Caki2 (cell line): ENCODE measurements at places on chromosomes 2 and 18. TPM values are rescaled to one million over a fixed set of nuclear protein-coding genes. Genes with fewer than 3 reads are reported as not detected.
A peak's percentile ranks its signal among the peaks of the same experiment; 100 is the strongest.

DNA sequence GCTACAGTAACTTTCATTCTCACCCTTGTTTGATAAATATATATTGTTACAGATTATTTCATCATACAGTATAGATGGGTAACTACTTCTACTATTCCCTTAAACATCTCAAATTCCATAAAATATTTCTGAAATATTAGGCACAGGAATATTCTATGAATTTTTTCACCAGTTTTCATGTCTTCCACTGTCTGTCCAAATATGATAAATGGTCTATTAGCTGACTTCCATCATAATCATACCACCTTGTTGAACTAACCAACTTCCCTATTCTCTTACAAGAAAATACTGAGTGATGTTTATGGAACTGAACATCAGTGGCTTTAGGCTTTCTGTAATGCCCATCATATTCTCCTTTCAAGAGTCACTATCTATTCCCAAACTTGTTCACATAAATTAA, 82.4 kb downstream of the TRAPPC8 start:
- DNase-seq, result no peak

GRCh38 chr18:10418836-10419235, 35.6 kb upstream of the APCDD1 start:
- no peak for DNase-seq

GRCh38 chr2:144132357-144132756, 387.6 kb downstream of the ZEB2 start:
- DNase-seq, result no peak

GRCh38 chr2:109702250-109702985, 88.3 kb downstream of the SOWAHC start:
- peak; percentile 16 for DNase-seq

DNA sequence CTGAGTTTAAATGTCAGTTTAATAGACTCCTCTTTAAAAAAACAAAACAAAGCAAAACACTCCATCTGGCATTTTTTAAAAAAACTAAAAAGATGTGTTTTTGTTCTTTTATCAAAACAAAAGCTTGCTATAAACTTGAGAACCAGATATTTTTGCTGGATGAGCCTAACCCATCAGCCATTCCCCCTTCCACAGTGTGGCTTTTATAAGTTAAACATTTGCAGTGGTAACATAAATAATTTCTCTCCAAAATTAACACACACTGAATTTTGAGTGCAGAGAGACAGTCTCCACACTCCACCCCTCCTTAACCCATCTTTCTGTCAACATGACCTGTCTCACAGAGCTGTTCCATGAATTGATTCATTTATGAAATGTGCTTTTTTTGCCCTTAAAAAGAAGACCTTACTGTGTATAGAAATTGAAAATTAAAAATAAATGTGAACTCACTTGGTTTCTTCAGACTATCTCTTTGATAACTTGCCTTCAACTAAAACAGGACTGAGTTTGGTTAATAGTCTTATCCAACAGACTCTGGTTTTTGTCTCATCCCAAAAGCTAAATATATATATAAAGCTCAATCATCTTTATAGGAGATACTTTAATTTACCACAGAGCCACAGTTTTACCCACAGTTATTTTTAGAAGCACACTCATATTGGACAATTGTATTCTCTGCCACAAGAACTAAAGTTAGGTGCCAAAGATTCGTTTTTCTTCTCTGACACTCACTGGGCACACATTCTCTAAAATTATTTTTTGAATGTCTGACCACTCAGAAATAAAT, 64.8 kb upstream of the STK39 start:
- no peak for DNase-seq

- DNase-seq, result no peak
Measured at GRCh38 chr2:16487686-16488085, 177.9 kb downstream of the CYRIA start.

- peak; percentile 2 for DNase-seq
Measured at GRCh38 chr2:204019572-204020501, 83.3 kb downstream of the ICOS start.

DNA sequence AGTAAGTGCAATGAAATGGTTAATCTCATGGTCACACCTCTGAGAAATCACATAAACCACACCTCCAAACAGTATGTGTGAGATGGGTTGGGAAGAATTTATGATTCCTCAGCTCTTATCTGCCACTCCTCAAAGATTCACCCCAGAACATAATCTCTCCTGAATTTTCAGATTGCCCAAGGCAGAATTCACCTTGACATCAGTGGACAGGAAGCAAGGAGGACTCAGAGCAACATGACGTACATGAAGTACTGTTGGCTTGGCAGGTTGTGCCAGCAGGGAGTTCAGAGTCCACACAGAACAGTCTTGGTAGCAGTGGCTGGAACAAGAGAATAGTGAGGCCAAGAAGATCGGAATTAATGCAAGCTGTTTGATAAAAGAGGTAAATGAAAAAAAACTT, 31.7 kb upstream of the CYBRD1 start:
- DNase-seq, result no peak

GRCh38 chr2:239050252-239050649, 202.4 kb downstream of the TWIST2 start:
- DNase-seq, result no peak

GRCh38 chr2:11267931-11268330, 76.5 kb downstream of the ROCK2 start:
- no peak for DNase-seq

DNA sequence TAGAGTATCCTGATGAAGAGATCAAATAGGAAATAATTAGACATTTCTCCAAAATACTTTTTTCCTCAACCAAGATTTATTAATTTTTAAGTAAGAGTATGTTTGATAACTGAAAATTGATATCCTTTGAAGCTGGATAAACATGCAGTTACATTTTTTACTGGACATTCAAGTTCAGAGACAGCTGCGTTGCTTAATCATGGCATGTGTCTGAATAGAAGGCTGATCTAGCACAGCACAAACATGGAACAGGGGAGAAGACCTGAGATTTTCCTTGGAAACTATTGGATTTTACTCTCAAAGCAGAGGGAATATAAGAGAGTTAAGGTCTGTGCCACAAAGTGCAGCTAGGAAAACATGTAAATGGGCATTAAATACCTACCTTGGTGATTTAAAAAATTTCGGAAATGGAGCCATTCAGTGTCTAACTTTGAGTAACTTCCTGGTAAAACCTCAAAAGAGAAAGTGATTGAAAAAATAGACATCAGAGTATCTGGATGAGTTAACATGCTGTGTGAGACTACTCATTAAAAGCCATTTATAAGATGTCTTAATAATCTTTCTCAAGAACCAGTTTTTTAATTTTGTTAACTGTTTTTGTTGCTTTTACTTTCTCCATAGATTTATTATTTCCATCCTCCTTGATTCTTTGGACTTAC, 31.8 kb downstream of the CRIM1 start:
- DNase-seq, result no peak

DNA sequence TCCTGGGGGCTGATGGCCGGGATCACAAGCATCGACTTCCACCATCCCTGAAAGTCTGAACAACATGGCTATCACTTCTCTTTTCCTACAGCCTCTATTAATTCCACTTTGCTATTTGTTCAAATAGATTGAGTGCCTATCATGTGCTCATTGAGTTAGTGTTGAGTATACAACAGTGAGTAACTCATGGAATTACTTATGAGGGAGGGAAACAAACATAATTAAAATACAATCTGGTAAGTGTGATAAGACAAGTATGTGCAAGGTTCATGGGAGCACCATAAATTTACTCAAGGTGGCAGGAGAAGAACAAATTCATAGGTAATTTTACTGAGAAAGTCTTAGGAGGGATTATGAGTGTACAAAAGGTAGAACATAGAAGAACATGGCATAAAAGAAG, 86.4 kb downstream of the MEP1B start:
- no peak for DNase-seq

DNA sequence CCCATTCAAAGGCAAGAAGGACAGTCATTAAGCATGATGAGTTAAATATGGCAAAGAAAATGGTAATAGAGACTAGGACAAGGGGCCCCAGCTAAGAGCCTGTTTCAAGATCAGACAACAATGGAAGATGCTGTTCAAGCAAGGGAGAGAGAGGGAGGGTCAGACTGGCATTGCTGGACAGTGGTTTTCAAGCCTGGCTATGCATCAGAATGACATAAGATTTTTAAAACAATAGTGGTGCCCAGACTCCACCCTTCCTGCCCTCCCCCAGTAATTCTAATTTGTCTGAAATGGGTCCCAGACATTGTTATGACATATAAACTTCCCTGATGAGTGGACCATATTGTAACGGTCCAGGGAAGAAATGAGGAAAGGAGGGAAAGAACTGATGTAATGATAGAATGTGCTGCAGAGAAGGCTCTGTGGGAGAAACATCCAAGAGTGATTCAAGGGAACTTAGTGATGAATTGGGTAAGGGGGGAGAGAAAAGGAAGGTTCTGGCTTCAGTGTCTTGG, 112.9 kb upstream of the TRIB2 start:
- no peak for DNase-seq

- DNase-seq, result no peak
Measured at GRCh38 chr2:234001380-234002160, 48.9 kb upstream of the SPP2 start.

DNA sequence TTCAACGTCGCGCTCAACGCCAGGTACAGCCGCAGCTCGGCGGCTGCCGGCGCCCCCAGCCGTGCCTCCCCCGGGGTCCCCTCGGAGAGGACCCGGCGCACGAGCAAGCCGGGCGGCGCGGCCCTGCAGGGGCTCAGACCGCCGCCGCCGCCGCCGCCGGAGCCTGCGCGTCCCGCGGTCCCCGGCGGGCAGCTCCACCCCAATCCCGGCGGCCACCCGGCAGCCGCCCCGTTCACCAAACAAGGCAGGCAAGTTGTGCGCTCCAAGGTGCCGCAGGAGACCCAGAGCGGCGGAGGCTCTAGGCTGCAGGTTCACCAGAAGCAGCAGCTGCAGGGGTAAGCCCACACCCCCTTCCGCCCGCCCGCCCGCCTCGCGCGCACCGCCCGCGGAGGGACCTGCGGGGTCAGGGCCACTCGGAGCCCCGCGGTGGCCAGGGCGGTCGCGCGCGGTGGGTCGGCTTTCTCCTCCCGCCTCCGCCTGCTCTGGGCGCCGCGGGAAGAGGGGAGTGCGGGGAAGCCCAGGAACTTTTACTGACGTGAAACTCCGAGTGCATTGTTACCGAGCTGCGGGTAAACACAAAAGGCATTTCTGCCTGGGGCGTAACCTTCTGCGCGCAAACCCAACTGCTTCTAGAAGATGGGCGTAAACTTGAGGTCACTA, 861 bp downstream of the LTBP1 start:
- DNase-seq, result peak; percentile 24

DNA sequence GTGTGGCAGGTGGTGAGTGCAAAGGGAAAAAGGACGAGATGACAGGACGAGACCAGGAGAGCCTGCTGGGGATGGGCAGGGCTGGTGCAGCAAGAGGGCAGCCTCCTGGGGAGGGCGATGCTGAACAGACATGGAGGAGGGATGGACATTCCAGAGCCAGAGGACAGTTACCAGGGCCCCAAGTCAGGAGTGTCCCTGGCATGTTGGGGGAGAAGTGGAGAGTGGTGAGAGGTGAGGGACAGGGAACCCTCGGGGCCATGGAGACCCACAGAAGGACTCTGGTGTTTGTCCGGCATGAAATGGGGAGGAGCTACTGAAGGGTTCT, 19.0 kb downstream of the MTERF4 start:
- DNase-seq, result no peak

GRCh38 chr18:1578505-1578904, 673.8 kb downstream of the ADCYAP1 start:
- no peak for DNase-seq

GRCh38 chr2:231033147-231034132, 3.9 kb upstream of the C2orf72 start:
- DNase-seq, result no peak

- no peak for DNase-seq
Measured at GRCh38 chr2:230441227-230441897, 25.4 kb downstream of the SP100 start.

DNA sequence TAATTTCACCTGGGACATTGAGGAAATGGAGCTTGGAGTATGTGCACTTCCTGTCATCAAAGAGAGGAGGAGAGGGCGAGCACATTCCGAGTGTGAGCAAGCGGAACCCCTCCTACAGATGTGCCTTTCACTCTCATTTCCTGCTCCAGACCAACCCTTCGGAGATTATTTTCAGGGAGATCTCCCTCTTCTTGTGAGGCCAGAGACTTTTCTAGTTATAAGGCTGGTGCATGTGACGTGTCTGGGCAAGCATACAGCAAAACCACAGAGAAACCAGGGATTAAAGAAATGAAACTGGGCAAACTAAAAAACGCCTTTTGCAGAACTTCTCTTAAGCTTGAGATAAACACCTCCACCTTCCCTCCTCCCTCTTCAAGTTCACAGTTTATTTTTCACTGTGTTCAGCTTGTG, 409.2 kb upstream of the TCF4 start:
- no peak for DNase-seq

- DNase-seq, result peak; percentile 51
Measured at GRCh38 chr2:158359846-158360245, 96.7 kb downstream of the CCDC148 start.

GRCh38 chr2:6526093-6526824, 339.4 kb downstream of the CMPK2 start:
- DNase-seq, result peak; percentile 44

DNA sequence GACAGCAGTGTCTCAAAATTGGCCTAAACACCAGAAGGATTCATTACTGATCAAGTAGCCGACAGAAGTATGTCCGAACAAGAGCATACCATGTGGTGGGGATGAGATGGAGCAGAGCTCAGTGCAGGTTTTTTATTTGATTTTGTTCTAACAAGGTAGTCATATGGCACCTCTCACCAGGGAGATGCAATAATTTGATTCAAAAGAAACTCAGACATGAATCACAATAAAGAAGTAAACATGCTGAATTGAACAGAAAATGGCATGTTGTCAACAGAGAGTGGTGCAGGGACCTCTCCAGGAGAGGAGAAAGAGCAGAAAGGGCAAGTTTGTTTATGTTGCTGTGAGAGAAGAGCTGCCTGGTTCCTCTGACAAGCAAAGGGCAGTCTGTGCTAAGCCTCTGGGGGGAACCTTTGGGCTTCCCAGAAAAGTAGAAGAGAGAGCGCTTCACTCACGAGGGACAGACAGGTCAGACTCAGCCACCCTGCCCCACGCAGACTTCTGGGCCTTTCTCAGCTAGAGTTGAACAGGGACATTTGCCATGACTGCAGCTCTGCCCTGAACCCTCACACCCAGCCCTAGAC, 351.3 kb upstream of the RAB12 start:
- no peak for DNase-seq

COLEC12 gene
- total RNA-seq, result 0.57 TPM in 1 of 2 replicates, not detected in the other

LYG2 gene
- total RNA-seq, result not detected in 2 replicates

SULT1C4 gene
- total RNA-seq, result 5.1 and 7.5 TPM in 2 replicates

SPDYA gene
- 0.10 TPM in 1 of 2 replicates, not detected in the other for total RNA-seq

STEAP3 gene
- 1.4 and 3.4 TPM in 2 replicates for total RNA-seq

GCKR gene
- total RNA-seq, result 6.0 and 8.9 TPM in 2 replicates

COPS8 gene
- 70.8 and 99.6 TPM in 2 replicates for total RNA-seq

SERPINB4 gene
- total RNA-seq, result not detected in 2 replicates

NYAP2 gene
- total RNA-seq, result not detected in 2 replicates

FRZB gene
- total RNA-seq, result not detected in 2 replicates

HDLBP gene
- total RNA-seq, result 267 and 279 TPM in 2 replicates

BOK gene
- 41.1 and 48.1 TPM in 2 replicates for total RNA-seq
